Activated CD4-positive, alpha-beta T cell treated with anti-CD3 and anti-CD28 coated beads, Interleukin-2, amount 10 ng/mL, durations not matched to agents 7 days and 5 days (primary cell): ENCODE measurements at places on chromosomes 3 and 15. TPM values are rescaled to one million over a fixed set of nuclear protein-coding genes. Genes with fewer than 3 reads are reported as not detected.

GRCh38 chr15:41051139-41051538 lies 64.9 kb downstream of the INO80 start:
- DNase-seq: no peak

- DNase-seq: no peak
Measured at GRCh38 chr3:125431391-125431790, 56.3 kb upstream of the ZNF148 start.

DNA sequence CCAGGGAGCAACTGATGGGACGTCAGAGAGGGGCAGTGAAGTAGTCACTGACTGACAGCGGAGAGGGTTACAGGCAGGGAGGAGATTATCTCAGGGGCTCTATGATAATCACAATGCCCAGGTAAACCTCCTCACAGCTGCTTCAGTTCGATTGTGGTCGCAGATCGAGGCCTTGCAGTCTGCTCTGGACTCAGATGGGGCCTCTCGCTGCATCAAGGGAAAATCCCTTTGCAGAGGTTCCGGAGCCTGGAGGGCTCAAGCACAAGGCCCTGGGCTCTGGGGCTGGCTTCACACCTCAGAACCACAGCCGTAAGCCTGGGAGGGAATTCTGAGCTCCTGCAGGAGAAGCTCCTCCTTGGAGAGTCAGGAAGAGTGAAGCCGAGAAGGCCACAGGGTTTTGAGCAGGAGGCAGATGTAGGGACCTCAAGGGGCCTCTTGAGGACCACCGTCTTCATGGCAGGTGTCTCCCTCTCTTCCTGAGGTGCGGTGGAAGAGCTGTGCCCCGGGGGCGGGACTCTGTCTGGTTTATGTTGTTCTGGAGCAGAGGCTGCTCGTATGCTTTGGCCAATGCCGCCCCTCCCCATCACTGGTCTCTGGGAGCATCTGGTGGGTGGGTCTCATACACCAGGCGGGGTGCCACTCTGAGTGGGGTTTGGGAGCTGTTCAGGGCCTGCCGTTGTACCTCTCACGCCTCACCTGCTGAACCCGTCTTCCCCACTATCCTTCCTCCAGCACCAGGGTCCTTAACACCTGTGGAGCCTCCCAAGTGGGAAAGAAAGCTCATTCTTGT lies 19.5 kb upstream of the SNRPA1 start:
- no peak for DNase-seq

DNA sequence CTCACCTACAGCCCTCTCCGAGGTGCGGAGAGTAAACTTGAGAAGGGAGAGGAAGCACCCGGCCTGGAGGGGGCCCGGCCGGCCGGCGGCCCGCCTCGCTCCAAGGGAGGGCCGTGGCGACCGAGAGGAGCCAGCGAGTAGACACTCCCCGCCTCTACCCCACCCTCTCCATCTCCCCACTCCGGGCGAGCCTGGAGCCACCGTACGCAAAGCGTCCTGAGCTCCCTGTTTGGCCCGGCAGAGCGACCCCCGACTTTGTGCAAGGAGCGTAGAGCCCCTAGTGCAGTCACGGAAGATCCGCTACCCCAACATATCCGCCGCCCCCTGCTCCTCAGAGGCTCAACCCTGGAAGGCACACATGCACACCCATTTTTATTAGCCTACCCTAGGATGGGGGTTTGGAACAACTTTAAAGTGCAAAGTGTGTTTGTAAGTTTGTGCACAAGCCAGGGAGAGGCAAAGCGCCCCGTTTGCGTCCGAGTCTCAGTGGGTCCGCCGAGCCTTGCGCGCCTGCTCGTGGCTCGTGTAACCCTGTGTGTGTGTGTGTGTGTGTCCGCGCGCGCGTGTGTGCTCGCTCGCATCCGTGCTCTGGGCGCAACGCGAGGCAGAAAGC lies 508 bp upstream of the SMAD6 start:
- DNase-seq: peak; percentile 44

Gene ECE2
- not detected for total RNA-seq

GRCh38 chr3:170961616-170962400 lies 53.4 kb upstream of the EIF5A2 start:
- peak; percentile 16 for DNase-seq

DNA sequence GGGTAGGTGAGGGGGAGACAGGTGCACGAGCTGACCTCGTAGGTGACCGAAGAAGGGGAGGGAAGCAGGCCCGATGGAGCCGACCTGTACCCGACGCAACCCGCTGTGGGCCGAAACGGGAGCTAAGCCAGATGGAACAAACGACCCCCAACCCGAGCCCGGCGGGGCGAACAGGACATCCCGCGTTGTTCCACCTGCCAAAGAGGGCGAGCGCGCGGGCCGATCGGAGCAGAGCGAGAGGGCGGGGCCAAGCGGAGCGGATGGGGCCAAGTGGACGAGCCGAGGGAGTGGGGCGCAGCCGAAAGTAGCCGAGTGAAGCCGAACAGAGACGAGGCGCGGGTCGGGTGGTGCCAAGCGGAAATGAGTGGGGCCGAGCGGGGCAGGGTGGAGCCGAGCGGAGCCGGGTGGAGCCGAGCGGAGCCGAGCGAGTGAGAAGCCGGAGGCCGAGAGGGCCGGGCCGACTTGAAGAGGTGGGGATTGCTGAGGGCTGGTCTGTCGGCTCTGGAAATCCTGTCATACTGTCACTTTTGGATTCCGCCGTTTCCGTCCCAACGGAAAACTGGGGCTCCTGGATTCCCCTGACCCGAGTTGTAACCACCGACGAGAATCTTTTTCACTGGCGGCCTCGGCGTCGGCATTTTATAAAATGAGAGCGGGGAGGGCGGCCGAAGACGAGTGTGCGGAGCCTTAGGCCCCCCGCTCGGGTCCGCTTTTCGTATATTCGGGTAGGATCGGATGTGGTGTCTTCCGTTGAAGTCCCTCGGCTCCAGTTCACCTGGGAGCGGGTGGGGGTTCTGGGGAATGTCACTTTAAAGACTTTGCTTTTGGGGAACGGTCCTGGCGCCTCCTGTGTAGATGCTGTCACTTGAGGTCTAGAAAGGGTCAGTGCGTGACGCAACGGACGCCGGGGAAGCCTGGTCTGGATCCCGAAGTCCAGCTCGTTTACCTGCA lies 15.6 kb upstream of the WNT7A start:
- peak; percentile 96 for DNase-seq

Gene STRIT1
- not detected for total RNA-seq

Gene AQR
- 43.7 TPM for total RNA-seq

DNA sequence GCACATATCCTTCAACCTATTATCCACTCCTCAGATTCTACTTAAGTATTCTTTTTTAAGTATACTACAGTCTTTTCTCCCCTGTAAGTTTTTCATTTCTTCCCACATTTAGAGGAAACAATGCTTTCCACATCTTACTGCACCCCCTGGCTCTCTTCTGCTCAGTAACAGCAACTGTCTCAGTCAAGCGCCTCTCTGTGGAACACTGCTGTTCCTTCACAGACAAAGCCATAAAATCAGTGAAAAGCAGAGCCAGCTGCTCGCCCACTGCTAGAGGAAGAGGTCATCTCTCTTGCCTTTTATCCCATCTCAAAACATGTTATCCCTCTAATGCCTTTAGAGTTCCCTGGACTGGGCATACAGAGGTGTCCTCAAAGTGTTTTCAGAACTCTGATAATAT lies 24.8 kb downstream of the SERP1 start:
- DNase-seq: no peak

Gene LCTL
- not detected for total RNA-seq

- DNase-seq: no peak
Measured at GRCh38 chr3:36964817-36965216, 20.0 kb upstream of the TRANK1 start.

GRCh38 chr3:17047162-17047561 lies 162.4 kb downstream of the PLCL2 start:
- DNase-seq: no peak

- DNase-seq: no peak
Measured at GRCh38 chr3:22996920-22997571, 206.1 kb upstream of the UBE2E2 start.
